Ammon's horn (tissue), 1 donor: ENCODE measurements at places on chromosomes 1 and 21.

GRCh38 chr1:160836981-160837557, 25.6 kb downstream of the CD244 start:
- DNase-seq: no peak

GRCh38 chr1:9376886-9377333, 84.2 kb downstream of the SPSB1 start:
- DNase-seq: no peak

DNA sequence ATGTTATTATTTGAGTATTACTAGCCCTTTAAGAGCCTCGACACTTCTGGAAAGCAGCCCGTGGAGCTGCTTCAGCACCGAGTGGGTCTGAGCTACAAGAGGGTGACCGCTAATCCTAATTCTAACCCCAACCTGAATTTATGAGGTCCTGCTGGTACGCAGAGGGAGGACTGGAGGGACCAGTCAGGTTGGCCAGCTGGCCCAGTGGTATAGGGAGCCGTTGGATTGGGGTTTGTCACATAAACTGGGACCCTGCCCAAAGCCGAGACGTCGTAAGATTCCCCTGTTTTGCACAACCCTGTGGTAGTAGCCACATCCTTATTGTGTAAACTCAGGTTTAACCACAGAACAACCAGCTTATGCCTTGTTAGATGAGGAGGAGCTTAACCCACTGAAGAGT, 60.8 kb upstream of the F3 start:
- no peak for DNase-seq

DNA sequence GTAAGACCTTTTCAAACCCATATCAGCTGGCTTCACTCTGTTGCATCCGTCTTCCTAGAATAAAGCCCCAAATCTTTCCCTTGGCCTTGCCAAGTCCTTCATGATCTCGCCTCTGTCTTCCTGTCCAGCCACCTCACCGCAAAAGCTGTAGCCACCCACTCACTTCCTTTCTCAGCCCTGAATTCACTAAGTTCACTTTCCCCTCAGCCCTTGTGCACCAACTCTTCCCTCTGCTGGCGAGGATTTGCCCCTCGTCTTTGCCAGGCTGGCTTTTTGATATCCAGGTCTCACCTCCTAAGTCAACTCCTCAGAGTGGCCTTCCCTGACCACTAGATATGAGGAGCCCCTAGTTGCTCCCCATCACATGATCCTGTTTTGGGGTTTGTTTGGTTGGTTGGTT, 3.9 kb upstream of the COL16A1 start:
- DNase-seq: no peak

DNA sequence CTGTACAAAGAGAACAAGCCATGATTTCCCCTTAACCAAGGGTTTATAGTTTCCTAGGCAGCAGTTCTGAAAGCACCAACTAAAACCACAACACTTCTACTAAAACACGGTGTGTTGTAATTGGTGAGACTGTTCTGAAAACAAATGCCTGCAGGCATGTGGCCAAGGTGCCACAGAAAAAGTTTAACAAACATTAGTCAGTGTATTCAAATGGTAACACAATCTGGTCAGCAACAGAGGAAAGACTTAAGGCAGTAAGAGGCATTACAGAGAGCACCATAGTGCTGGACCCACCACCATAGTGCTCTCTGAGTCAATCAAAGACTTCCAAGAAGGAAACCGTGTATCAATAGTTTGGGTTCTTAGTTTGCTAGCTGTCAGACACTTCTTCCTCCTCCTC, 16.7 kb downstream of the SNIP1 start:
- peak; percentile 16 for DNase-seq
